ENCODE measurements at places on chromosomes 7 and 10.

- DNase-seq = no peak
- peaks cover 3% of the 10 kb centered on the region for H3K27me3 ChIP-seq
- H3K27ac ChIP-seq = no peak overlapping the region
- H3K36me3 ChIP-seq = no peaks in the 10 kb centered on the region
These were observed 59.2 kb upstream of the GLCCI1 start for GRCh38 chr7:7909376-7909775.

DNA sequence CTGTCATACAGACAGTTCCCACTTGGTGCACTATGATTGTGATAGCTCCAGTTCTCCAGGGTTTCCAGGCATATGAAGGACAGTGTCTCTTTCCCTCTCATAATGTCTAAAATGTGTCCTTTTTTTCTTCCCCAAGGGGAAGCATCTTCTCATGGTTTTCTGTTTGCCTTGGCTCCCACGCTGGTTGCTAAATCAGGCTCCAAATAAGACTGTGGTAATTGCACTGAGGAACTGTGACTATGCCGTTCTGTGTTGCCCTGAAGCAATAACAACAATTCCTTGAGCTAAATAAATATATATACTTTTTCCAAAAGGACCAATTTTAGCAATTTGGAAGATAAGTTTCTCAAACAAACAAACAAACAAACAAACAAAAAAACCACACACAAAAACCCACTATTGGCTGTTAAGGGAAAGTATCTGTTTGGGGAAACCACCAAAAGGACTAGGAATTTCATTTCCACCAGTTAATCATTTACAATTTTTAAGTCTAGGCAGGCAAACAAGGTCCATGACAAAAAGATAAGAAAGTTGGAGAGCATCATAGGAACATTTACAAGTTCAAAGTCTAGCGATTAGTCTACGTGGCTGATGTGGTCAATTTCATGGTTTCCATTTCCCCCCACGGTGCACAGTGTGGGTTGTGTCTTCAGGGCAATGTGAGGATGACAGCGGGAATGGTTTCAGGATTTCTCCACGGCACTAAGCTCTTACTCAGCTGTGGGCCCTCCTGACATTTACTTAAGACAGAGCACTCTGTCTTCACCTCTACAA, 62.4 kb downstream of the THNSL1 start:
- H3K36me3 ChIP-seq = no peaks in the 10 kb centered on the region
- no peak overlapping the region for H3K27ac ChIP-seq
- H3K27me3 ChIP-seq = no peaks in the 10 kb centered on the region
- no peak for DNase-seq
- H3K4me1 ChIP-seq = peaks cover 5% of the 10 kb centered on the region
- no peak overlapping the region for H3K4me3 ChIP-seq

DNA sequence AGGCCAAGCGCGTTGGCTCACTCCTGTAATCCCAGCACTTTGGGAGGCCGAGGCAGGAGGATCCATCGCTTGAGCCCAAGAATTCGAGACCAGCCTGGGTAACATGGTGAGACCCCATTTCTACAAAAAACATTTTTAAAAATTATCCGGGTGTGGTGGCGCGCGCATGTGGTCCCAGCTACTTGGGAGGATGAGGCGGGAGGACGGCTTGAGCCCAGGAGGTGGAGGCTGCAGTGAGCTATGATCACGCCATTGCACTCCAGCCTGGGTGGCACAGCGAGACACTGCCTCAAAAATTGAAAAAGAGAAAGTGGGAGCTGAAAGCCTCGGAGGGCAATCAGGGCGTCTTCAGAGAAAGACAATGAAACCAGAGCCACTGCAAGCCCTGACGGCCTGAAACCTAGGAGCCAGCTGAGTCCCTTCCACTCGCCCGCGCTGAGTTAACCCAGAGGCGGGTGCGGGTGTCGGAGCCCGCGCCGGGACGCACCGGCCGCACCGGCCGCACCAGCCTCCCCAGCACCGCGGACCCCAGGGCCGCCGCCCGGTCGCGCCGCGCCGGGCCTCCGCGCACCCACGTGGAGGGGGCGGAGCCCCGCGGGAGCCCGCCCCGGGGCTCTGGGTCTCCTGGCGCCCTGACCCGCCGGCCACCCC, 22.4 kb downstream of the ZFAND2A start:
- H3K4me3 ChIP-seq = peak overlapping the region; percentile 88
- DNase-seq = no peak
- peaks cover 2% of the 10 kb centered on the region for H3K27me3 ChIP-seq
- peak overlapping the region; percentile 10 for H3K27ac ChIP-seq

DNA sequence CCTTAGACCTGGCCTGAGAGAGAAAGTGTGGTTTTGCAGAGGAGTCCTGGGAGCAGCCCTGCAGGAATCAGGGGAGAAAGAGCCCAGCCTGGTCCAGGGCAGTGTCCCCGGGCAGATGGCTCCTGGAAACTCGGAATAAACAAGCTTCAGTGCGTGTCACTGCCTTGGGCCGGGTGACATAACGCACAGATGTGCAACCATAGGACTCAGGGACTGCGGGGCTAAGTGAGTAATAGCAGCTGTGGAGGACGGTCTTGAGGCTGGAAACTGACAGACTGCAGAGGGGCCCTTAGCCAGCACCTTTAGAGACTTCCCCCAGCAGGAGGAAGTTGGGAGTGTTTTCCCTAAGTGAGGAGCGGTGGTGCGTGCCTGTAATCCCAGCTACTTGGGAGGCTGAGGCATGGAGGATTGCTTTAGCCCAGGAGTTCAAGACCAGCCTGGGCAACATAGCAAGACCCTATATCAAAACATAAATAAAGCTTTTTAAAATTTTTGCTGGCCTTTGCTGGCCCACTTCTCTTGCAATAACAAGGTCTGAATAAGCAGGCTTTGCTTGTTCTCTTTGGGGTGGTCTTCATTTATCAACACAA, 5.3 kb upstream of the CLIP2 start:
- no peak overlapping the region for H3K4me3 ChIP-seq
- H3K27me3 ChIP-seq = peaks cover 14% of the 10 kb centered on the region
- no peak overlapping the region for H3K27ac ChIP-seq
- H3K36me3 ChIP-seq = peaks cover 7% of the 10 kb centered on the region

DNA sequence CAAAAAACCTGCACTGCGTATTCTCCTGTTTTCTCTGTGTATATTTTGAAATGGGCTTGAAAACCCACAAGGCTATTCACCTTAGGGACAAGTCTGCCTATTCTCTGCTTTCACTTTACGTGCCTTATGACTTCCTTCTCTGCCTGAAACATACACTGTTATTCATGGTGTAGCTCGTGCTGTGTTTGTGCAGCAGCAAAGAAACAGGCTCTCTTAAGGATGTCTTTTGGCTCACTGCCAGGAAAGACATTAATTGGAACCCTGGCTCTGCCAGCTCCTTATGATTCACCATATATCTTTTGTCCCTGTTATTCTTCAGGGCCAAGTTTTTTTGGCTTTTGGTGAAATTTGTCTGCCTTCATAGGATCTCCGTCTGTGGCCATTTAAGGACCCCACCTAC, 92.4 kb downstream of the TMEM106B start:
- H3K27ac ChIP-seq = no peak overlapping the region
- H3K36me3 ChIP-seq = no peaks in the 10 kb centered on the region
- H3K4me1 ChIP-seq = no peaks in the 10 kb centered on the region
- H3K27me3 ChIP-seq = peaks cover 2% of the 10 kb centered on the region

GRCh38 chr10:47335906-47336305, 12.3 kb upstream of the RBP3 start:
- no peaks in the 10 kb centered on the region for H3K36me3 ChIP-seq
- no peak for DNase-seq
- peaks cover 6% of the 10 kb centered on the region for H3K4me1 ChIP-seq
- H3K4me3 ChIP-seq = no peak overlapping the region
- H3K27me3 ChIP-seq = no peaks in the 10 kb centered on the region

DNA sequence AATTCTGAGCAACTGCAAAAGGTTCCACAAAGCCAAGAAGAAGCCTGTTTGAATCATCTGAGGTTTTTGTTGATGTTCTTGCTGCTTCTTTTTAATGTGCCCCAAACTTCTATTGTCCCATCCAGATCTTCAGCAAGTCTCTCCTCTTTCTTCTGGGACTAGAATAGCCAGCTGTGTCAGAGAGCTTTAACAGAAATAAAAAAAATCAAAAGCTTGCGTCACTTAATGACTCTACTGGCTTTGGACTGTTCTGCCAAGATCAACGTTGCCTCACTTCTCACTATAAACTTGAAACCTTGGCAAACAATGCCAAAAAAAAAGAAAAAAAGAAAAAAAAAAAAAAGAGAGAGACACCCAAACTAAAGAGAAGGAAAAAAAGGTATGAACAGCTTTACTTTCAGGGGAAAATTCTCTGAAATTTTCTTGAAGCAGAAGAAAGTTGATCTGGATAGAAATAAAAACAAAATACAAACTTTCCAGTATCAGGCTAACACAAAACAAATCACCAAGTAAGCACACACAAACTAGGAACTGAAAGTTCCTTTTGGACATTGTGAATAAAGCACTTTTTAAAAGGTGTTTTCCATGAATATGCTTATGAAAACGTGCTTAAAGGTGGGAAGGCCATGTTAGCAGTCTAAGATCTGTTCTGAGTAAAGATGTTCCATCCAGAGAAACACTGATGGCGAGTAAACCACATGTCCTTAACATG, 14.8 kb downstream of the USP54 start:
- no peaks in the 10 kb centered on the region for H3K27me3 ChIP-seq
- H3K4me1 ChIP-seq = peaks cover 13% of the 10 kb centered on the region
- H3K36me3 ChIP-seq = peaks cover 14% of the 10 kb centered on the region
- DNase-seq = no peak
- no peak overlapping the region for H3K4me3 ChIP-seq
- no peak overlapping the region for H3K27ac ChIP-seq

DNA sequence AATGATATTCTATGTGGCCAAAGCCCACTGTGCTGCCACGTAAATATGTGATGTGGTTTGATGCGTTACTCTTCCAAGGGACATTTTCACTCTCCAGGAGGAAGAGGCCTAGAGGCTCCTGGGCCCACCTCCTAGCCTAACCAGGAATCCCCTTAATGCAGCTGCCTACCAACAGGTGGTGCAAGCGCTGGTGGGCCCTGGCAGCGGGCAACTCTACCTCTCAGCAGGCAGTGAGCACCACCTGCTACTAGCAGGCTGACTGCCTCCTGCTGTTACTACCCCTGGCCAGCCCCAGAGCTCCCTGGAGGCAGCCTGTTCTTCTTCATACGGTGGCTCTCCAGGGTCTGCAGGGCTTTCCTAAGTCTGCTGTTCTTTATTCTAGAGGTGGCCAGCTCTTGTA, 62.8 kb downstream of the CDH23 start:
- H3K27me3 ChIP-seq = no peaks in the 10 kb centered on the region
- DNase-seq = no peak
- H3K4me3 ChIP-seq = no peak overlapping the region
- no peaks in the 10 kb centered on the region for H3K36me3 ChIP-seq
- no peak overlapping the region for H3K27ac ChIP-seq

- H3K36me3 ChIP-seq = peaks cover 10% of the 10 kb centered on the region
- DNase-seq = no peak
- H3K27me3 ChIP-seq = no peaks in the 10 kb centered on the region
- no peak overlapping the region for H3K27ac ChIP-seq
- H3K4me3 ChIP-seq = peak overlapping the region; percentile 93
These were observed 1.5 kb downstream of the NOC3L start for GRCh38 chr10:94361171-94361794.

- DNase-seq = no peak
- H3K4me1 ChIP-seq = no peaks in the 10 kb centered on the region
- H3K4me3 ChIP-seq = no peak overlapping the region
- H3K27ac ChIP-seq = no peak overlapping the region
- peaks cover 31% of the 10 kb centered on the region for H3K36me3 ChIP-seq
These were observed 30.0 kb downstream of the DENND10 start for GRCh38 chr10:119133949-119134348.

- H3K36me3 ChIP-seq = no peaks in the 10 kb centered on the region
- no peak overlapping the region for H3K27ac ChIP-seq
- no peak for DNase-seq
- peaks cover 4% of the 10 kb centered on the region for H3K27me3 ChIP-seq
- peaks cover 3% of the 10 kb centered on the region for H3K4me1 ChIP-seq
- no peak overlapping the region for H3K4me3 ChIP-seq
These were observed 81.3 kb upstream of the KCNMA1 start for GRCh38 chr10:77718957-77719356.

- H3K27me3 ChIP-seq = peaks cover 1% of the 10 kb centered on the region
- no peaks in the 10 kb centered on the region for H3K36me3 ChIP-seq
- no peak overlapping the region for H3K4me3 ChIP-seq
- no peaks in the 10 kb centered on the region for H3K4me1 ChIP-seq
These were observed 924.5 kb upstream of the KCND2 start for GRCh38 chr7:119348491-119348890.

DNA sequence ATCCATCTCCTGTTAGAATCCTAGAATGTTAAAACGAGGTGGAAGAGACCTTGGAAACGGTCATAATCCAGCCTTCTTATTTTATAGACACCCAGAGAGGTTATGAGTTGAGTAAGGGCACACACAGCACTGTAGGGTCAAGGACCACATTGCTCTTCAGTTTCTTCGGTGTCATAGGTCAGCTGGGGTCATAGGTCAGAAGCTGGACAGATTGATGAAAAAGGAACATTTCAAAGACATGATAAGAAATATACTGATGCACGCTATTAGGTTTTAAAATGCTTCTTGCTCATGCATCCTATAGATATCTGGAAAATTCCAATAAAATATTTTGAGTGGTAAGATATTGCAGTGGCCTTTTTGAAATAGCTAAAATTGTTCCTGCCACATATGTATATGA, 60.0 kb upstream of the BMS1 start:
- no peak for DNase-seq
- H3K27ac ChIP-seq = no peak overlapping the region
- peaks cover 4% of the 10 kb centered on the region for H3K4me1 ChIP-seq
- no peaks in the 10 kb centered on the region for H3K36me3 ChIP-seq
- no peak overlapping the region for H3K4me3 ChIP-seq

All from endothelial cell (in vitro differentiated cells).